ENCODE measurements at places on chromosomes 5 and 9. TPM values are rescaled to one million over a fixed set of nuclear protein-coding genes. Genes with fewer than 3 reads are reported as not detected.

Gene ANKRD34B
- total RNA-seq: not detected

Gene ANKRD31
- total RNA-seq: 0.51 TPM

Gene NPR3
- not detected for total RNA-seq

Gene TAF11L12
- not detected for total RNA-seq

Gene PLGRKT
- 25.5 TPM for total RNA-seq

Gene GLT6D1
- not detected for total RNA-seq

Gene OR2Y1
- not detected for total RNA-seq

Gene SLC6A7
- not detected for total RNA-seq

Gene TAF1L
- 0.06 TPM for total RNA-seq

Gene RNF183
- 0.37 TPM for total RNA-seq

Gene DBH
- total RNA-seq: not detected

- H3K36me3 ChIP-seq: no peaks in the 10 kb centered on the region
- no peaks in the 10 kb centered on the region for H3K4me1 ChIP-seq
- no peak for DNase-seq
- H3K27me3 ChIP-seq: no peaks in the 10 kb centered on the region
Measured at GRCh38 chr9:133981958-133982681, 10.0 kb downstream of the VAV2 start.

DNA sequence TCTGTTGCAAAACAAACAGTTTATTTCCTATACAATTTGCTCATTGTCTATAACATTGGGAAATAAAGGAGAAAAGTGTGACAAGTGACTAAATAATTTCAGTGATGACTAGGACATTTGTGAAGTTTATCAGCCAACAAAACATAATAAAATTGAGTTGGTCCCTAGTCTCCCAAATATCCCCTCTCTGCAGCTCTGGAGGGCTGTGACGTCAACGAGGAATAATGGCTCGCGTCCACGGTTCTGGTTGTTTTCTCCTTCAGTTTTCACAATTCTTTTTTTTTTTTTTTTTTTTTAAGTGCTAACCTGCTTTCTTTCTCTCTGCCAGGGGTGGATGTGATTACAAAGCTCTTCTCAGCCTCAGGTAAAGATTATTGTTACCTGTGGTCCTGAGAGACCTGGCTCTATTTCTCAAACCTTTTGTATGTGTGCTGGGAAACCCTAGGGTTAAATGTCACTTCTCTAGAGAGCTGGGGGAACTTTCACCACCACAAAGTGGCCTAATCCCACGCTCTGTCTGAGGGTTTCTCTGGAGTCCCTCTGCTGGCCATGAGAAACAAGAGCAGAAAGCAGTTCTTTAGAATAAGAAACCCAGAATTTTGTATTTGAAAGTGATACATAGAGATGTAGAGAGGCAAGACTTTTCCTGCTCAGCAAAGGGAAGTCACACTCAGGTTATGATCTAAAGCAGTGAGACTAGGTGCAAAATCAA, 36.2 kb upstream of the ANKRD55 start:
- H3K4me1 ChIP-seq: peaks cover 7% of the 10 kb centered on the region
- H3K27ac ChIP-seq: no peak overlapping the region
- H3K36me3 ChIP-seq: no peaks in the 10 kb centered on the region
- no peak overlapping the region for H3K4me3 ChIP-seq
- DNase-seq: no peak
- peaks cover 8% of the 10 kb centered on the region for H3K27me3 ChIP-seq

GRCh38 chr5:60529001-60529400, 171.0 kb downstream of the DEPDC1B start:
- no peak overlapping the region for H3K4me3 ChIP-seq
- H3K4me1 ChIP-seq: peaks cover 2% of the 10 kb centered on the region
- peaks cover 10% of the 10 kb centered on the region for H3K27me3 ChIP-seq
- H3K27ac ChIP-seq: no peak overlapping the region
- no peak for DNase-seq
- no peaks in the 10 kb centered on the region for H3K36me3 ChIP-seq

DNA sequence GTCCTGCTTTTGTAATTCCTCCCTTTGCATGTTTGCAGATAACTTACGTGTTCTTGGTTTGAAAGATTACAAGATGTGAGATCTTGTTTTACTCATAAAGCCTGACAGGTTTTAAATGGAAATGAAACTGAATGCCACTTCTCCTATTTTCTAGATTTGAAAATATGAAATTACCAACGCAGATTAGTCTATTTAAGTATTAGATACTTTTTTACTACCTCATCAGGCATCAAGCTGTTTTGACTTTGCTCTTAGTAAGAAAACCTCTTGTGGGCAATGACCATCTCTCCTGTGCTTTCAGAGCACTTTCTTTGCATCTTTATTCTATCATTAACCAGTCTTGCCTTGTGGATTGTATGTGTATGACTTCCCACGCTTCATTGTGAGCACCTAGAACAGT, 3.5 kb downstream of the DMXL1 start:
- peaks cover 7% of the 10 kb centered on the region for H3K36me3 ChIP-seq
- H3K27ac ChIP-seq: peak overlapping the region; percentile 6
- DNase-seq: no peak
- H3K4me3 ChIP-seq: peak overlapping the region; percentile 40

- no peak for DNase-seq
- no peak overlapping the region for H3K4me3 ChIP-seq
- H3K36me3 ChIP-seq: peaks cover 1% of the 10 kb centered on the region
- peaks cover 46% of the 10 kb centered on the region for H3K27me3 ChIP-seq
Measured at GRCh38 chr5:161547738-161548486, 1.4 kb upstream of the GABRB2 start.

DNA sequence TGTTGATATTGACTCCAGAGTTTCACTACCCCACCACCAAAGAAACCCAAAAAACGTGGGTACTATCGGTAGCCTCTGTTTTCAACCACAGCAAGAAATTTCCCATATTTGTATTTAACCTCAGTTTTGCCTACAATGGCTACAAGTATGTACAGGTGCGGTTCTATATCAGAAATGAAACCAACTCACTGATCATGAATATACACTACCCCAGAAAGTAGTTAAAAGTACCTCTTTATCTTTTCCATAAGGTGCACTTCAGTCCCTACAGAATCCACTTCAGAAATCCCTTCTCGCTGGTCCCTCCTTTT, 140.6 kb upstream of the SLC12A2 start:
- H3K4me1 ChIP-seq: peaks cover 2% of the 10 kb centered on the region
- no peaks in the 10 kb centered on the region for H3K36me3 ChIP-seq
- H3K27me3 ChIP-seq: no peaks in the 10 kb centered on the region
- DNase-seq: no peak
- no peak overlapping the region for H3K4me3 ChIP-seq

- no peaks in the 10 kb centered on the region for H3K36me3 ChIP-seq
- no peak for DNase-seq
- peaks cover 15% of the 10 kb centered on the region for H3K27me3 ChIP-seq
- H3K27ac ChIP-seq: no peak overlapping the region
- no peaks in the 10 kb centered on the region for H3K4me1 ChIP-seq
Measured at GRCh38 chr5:34474573-34475021, 181.5 kb upstream of the RAI14 start.

DNA sequence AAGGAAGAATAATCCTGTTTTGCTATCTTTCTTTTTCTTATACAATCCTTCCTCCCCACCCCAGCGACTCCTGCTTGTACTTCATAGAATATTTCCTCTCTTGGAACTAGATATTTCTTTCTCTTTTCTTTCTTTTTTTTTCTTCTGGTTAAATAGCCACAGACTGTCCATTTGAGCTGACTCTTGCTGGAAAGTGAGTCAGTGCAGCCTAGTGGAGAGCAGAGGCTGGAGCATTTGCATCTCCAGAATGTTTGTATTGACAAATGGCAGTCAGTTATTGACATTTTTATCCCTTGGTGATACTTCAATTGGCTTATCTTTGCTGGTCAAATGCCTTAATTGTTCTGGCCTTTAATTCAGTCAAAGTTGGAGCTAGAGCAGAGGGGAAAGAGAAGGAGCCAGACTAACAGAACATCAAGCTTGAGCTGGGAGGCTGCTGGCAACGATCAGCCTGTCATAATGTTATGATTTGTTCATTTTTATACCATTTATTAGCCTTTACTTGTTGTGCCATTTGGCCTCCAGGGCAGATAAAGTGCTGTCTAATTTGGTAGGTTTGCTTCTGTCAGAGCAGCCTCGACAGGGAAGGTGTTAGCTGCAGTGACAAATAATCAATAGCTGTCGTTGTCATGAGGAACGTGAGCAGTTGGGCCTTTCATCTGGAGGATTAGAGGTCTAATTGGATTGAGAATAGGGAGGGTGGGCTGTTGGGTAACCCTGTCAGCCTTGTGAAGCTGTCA, 69.0 kb downstream of the INVS start:
- no peak overlapping the region for H3K4me3 ChIP-seq
- no peak overlapping the region for H3K27ac ChIP-seq
- no peak for DNase-seq
- peaks cover 3% of the 10 kb centered on the region for H3K4me1 ChIP-seq
- H3K36me3 ChIP-seq: peaks cover 19% of the 10 kb centered on the region
- H3K27me3 ChIP-seq: peaks cover 2% of the 10 kb centered on the region

DNA sequence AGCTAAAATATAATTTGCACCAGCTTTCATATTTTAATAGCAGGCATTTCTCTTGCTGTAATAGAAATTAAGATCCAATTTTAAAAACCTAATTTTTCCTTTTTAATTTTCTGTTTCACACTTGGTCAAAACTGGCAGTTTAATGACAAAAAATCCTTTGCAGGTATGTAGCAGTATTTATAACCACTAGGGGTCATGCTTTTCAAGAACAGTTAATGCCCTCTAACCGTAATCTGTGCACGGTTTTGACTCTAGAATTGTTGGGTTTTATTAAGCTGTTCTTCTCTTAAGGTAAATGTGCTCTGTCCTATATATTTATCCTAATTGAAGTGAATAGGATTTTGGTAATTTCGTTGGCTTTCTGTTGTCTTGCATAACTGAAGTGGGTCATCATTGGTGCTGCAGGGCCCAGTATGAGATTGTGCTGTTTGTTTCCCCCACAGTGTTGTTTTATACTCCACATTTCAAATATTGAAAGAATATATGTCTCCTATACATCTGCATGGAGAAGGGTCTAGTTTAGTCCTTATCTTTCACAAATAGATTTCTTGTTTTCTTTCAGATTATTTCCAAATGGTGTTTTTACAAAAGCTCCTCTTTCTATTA, 107.4 kb downstream of the SCAMP1 start:
- H3K4me3 ChIP-seq: no peak overlapping the region
- peaks cover 1% of the 10 kb centered on the region for H3K4me1 ChIP-seq
- peaks cover 3% of the 10 kb centered on the region for H3K36me3 ChIP-seq
- DNase-seq: no peak

- DNase-seq: no peak
- H3K27ac ChIP-seq: no peak overlapping the region
- peaks cover 6% of the 10 kb centered on the region for H3K36me3 ChIP-seq
- no peaks in the 10 kb centered on the region for H3K27me3 ChIP-seq
- peaks cover 15% of the 10 kb centered on the region for H3K4me1 ChIP-seq
- H3K4me3 ChIP-seq: peak overlapping the region; percentile 91
Measured at GRCh38 chr9:35691757-35692301, 2.1 kb upstream of the TPM2 start.

DNA sequence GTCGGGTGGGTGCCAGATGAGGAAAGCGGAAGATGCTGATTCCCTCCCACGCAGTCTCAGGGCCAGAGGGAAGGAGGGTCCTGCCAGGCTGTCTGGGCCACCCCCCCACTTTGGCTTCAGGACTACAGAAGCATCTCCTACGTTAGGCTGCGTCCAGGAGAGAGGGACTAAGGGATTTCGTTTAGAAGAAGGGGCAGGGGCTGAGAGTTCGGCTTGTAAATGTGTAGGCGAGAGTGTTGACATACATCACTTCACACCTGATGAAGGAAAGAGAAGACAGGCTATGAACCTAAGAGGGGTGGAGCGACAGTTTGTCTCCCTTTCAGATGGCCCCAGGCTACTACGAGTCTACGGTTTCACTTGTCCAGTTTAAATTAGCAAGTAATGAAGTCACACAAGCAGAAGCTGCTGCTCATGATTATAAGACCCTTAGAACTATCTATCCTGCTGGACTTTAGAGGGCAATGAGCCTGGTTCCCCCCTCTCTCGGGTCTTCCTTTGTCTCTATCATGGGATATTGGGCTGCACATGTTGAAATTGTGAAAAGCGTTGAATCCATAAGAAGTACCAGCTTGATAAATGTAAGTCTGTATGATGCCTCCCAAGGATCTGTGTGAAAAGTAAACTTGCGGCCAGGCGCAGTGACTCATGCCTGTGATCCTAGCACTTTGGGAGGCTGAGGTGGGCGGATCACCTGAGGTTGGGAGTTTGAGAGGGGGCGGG, 193.0 kb downstream of the AOPEP start:
- H3K36me3 ChIP-seq: no peaks in the 10 kb centered on the region
- peaks cover 1% of the 10 kb centered on the region for H3K4me1 ChIP-seq
- no peak overlapping the region for H3K4me3 ChIP-seq
- no peak for DNase-seq
- no peaks in the 10 kb centered on the region for H3K27me3 ChIP-seq
- peak overlapping the region; percentile 0 for H3K27ac ChIP-seq

- no peak for DNase-seq
- no peak overlapping the region for H3K4me3 ChIP-seq
- no peaks in the 10 kb centered on the region for H3K36me3 ChIP-seq
- H3K27me3 ChIP-seq: no peaks in the 10 kb centered on the region
Measured at GRCh38 chr5:94761055-94761454, 142.6 kb downstream of the SLF1 start.

GRCh38 chr9:115444959-115445358, 327.0 kb upstream of the TNC start:
- DNase-seq: no peak
- H3K27ac ChIP-seq: no peak overlapping the region
- H3K4me1 ChIP-seq: no peaks in the 10 kb centered on the region
- no peaks in the 10 kb centered on the region for H3K27me3 ChIP-seq

DNA sequence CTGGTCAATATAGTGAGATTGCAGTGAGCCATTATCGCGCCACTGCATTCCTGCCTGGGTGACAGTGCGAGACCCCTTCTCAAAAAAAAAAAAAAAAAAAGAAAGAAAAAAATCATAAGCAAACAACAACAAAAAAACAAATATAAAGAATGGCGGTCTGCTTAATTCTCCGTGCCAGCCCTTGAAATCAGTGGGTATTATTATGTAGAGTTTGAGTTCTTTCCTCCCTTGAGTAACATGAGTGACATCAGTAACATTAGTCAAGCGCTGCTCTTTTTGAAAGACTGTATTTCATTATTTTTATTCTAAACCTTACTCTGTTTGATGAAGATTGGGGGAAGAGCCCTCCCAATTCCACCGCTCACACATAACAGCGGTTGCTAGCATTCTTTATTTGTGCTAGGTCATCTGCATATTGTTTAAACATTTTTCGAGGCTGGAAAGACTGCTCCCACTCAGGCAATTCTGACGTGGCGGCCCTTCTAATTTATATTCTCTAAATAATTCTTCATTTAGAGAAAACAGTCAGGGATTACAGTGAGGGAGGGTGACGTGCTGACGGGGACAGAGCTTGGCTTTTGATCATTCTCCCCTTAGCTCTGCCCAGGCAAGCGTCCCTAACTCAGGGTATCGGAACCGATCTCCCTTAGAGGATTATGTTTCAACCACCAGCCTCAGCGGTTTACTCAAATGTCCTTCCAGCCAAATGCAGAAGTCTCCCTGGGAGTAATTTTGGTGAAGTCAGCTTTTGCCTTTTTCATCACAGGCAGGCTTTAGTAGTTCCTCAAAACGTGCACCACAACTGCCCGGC, 860 bp upstream of the MARCHF6 start:
- no peak for DNase-seq
- H3K4me3 ChIP-seq: peak overlapping the region; percentile 90
- peaks cover 28% of the 10 kb centered on the region for H3K4me1 ChIP-seq
- H3K27ac ChIP-seq: peak overlapping the region; percentile 97

GRCh38 chr5:73233461-73234203, 60.6 kb downstream of the TMEM174 start:
- DNase-seq: peak; percentile 36
- no peak overlapping the region for H3K27ac ChIP-seq
- H3K36me3 ChIP-seq: no peaks in the 10 kb centered on the region
- H3K4me1 ChIP-seq: peaks cover 11% of the 10 kb centered on the region

- no peak overlapping the region for H3K27ac ChIP-seq
- no peaks in the 10 kb centered on the region for H3K36me3 ChIP-seq
- H3K4me3 ChIP-seq: no peak overlapping the region
- no peaks in the 10 kb centered on the region for H3K27me3 ChIP-seq
Measured at GRCh38 chr5:8188874-8189565, 320.1 kb downstream of the MTRR start.
